Pancreas (tissue), 10 donors: ENCODE measurements at places on chromosomes 1 and 21.
A peak's percentile ranks its signal among the peaks of the same experiment; 100 is the strongest.

GRCh38 chr1:206992790-206993189 lies 22.5 kb upstream of the FCAMR start:
- peak; percentile 29 for DNase-seq

DNA sequence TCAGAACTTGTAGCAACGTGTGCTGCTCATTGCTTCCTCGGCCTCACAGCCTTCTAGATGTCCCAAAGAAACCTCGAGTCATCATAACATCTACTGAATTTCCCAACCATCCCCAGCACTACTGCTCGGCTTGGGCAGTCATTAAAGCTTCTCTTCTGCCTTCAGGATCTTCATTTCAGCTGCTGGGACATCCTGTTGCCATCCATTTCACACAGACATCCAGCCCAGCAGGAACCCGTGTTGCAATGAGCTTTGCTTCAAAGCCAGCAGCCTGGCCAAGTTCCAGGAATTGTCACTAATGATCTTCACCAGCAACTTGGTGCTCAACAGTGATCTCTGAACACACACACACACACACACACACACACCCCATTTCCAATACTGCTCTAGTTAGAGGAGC lies 18.5 kb downstream of the WLS start:
- DNase-seq = peak; percentile 49

DNA sequence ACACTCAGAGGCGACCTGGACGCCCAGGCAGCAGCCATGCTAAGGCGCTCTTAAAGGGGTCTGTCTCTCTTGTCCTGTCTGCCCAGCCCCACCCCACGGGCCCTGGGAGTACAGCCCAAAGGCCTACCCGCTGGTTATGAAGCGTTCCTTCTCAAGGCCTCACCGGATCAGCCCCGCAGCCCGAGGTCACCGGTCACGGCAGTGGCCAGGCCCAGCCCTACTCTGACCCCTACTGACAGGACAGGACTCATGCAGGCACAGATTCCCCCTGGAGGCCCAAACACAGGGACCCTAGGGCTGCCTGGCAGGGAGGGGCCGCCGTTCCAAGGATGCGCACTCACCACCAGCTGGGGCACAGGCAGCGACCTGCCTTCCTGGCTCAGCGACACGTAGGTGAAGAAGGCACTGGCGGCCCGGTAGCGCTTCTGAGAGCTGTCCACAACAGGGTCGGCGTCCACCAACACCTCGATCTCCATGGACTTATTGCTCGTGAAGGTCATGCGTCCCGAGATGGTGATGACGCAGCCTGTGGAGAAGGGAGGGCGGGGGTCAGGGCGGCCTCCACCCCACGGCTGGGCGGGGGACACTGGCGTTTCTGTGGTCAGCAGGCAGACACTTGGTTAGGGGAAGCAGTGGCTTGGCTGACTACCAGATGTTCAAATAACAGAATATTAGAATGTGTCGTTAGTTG lies 20.0 kb upstream of the GPR153 start:
- no peak for DNase-seq

DNA sequence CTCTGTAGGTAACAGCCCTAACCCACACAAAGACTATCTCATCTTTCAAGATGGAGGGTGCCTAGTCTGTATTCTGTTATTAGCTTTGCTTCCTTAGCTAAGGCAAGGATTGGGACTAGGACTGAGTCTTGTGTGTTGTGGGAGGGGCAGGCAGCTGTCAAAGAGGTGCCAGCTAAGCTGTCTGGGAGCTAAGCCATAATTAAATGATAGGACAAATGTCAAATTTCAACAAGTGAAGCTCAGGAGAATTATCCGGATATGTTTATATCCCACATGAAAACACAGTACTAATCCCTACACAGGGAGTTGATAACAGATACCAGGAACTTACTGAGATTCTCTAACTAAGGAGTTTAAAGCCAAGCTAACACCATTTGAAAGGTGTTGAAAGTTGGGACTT lies 70.5 kb upstream of the NGF start:
- DNase-seq = no peak

DNA sequence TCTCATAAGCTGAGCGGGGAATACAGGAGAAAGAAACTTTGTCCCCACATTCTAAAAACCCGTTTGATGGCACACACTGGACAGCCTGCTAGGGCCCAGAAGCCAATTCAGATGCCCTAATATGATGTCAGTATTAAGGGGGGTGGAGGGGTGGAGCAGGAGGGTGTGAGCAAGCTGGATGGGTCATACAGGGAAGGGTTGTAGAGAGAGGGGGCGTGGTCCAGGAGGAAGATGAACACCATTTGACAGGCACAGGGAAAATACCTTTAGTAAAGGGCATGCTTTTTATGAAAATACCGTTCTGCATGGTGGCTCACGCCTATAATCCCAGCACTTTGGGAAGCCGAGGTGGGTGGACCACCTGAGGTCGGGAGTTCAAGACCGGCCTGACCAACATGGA lies 6.0 kb downstream of the TARS2 start:
- DNase-seq = no peak

DNA sequence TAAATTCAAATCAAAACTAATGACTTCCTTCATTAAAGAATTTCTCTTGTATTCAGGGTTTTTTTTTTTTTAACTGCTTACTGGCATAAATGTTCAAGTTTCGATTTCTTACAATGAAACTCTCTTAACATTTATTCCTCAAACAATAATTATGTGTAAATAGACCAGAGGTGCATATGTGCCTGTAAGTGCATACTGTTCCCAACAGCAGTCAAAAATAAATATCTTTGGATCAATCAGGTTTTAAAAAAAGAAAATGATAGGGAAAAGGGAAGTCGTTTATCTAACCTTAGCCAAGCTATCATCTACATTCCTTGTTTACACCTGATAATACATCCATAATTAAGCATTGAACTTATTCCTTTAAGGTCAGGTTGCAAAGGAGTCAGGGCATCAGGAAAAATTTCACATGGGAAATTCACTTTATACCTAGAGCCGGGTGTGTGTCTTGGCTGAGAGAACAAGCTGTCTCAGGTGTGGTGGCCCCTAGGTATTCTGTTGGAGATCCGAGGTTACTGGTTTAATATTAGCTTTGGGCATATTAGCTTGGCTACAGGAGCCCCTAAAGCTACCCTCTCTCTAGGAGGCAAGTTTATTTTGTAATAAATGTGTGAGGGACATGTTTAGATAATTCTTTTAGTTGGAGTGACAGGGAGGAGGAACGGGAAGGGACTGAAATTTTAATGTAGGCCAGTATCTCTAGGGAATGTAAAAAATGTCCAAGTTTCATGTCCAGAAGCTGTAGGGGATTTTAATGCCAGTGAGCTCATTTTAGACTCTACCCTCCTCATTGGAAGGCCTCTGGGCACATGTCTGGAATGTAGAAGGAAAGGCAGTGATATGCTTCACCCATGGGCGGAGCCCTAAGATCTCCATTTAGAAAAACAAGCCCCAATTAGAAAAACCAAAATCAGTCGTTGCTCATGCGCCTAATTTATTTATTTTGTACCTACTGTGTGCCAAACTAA lies 327.9 kb upstream of the PROX1 start:
- DNase-seq = no peak

DNA sequence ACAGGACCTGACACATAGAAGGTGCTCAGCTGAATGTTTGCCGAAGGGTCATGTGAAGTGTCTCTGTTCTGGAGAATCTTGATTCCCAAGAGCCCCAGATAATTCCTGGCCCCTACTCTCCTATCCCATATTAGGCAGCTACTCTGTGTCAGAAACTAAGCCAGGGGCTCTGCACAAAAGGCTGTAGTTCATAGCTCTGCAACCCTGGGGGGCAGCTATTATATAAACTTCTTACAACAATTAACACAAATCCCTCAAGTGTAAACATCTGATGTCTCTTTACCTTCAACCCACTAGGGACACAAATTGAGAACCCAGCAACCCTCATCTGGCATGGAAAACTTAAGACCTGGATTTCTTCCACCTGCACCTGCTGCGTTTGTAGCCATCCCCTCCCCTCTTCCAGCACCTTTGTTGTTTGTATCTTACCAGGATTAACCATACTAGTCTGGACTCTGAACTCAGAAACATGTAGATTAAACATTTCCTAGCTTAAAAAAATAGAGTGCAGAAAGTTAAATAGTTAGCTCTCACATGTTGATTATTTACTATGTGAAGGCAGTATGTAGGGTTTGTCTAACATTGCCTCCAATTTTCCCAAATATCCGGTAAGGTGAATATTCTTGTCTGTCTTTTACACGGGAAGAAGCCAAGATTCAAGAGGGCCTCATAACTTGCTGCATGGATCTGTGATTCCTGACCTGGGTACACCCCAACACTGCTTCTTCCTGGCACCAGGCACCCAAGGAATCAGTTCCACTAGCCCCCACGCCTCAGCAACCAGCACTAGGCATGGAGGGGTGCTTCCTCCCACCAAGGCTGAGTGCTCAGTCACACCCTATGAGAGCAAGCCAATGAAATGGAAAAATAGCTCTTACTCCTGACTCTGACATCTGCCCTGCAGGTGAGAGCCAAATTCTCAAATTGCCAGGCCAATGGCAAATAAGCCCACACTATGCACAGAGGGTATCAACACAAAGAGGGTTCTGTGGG lies 220.7 kb upstream of the HOOK1 start:
- no peak for DNase-seq

- DNase-seq = no peak
These were observed 101.2 kb downstream of the ZSCAN20 start for GRCh38 chr1:33573661-33574060.

GRCh38 chr1:152673016-152673415 lies 2.1 kb upstream of the LCE2C start:
- DNase-seq = no peak

DNA sequence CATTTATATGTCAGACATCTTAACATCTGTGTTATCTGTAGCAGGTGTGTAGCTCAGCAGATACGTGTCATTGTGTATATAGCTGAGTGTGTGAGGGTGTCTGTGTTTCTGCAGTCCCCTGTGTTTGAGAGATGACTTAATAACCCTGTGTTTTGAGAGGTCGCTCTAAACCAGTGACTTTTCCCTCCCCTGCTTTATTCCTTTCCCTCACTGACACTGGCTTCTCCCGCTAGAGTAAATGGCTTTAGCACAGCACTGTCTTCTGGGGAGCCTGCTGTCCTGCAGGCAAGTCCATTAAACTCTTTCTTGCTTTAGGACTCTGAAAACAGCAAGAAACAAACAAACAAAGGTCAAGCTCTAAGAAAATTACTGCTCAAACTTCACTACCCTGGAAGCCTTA lies 53.0 kb downstream of the VANGL1 start:
- DNase-seq = no peak

DNA sequence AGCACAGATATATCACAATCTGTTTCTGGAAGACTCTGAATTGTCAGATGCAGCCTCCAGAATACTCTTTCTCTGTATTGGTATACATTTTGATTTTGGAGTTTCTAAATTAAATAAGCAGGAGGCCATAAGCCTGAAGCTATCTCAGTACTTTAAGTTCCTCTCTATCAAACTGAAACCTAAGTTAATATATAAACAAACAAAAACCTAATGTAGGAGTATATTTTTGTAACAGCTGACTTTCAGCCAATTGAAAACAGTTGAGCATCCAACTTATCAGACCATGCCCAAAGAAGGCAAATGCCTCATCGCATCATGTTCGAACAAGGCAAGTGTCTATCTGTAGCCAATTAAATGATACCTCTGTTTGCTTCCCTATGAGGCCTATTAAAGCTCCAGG lies 1054.4 kb downstream of the AMY1C start:
- no peak for DNase-seq

DNA sequence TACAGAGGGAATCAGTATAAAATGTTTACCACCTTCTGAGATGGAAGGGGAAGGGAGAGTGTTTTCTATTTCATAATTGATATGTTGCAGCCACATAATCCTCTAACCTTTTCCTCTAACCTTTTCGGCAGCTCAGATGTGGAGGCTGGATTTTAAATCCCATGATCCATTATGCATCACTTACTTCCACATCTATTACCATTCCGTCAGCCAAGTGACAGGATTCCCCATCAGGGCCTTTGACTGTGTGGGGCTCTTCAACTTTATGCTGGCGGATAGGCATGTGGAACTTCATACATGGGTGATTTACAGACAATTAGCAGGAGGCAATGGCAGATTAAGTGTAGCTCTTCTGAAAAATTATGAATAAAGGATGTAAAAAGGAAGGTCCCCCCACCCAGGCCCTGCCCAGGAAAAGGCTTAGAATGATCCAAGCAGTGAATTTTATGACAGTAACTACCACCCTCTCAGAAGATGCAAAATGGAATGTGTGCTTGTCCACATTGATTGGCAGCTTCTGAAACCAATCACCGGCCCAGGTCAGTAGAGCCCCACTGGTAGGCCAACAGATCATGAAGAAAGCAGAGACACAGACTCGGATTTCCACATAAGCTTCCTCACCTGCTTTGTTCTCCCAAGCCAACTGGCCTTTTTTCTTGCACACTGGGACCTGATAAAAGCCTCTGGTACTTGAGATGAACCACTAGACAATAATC lies 147.0 kb downstream of the ST6GALNAC5 start:
- no peak for DNase-seq

GRCh38 chr1:67599085-67599484 lies 85.9 kb upstream of the GADD45A start:
- no peak for DNase-seq

- no peak for DNase-seq
These were observed 1216.1 kb upstream of the NCAM2 start for GRCh38 chr21:19781881-19782652.

DNA sequence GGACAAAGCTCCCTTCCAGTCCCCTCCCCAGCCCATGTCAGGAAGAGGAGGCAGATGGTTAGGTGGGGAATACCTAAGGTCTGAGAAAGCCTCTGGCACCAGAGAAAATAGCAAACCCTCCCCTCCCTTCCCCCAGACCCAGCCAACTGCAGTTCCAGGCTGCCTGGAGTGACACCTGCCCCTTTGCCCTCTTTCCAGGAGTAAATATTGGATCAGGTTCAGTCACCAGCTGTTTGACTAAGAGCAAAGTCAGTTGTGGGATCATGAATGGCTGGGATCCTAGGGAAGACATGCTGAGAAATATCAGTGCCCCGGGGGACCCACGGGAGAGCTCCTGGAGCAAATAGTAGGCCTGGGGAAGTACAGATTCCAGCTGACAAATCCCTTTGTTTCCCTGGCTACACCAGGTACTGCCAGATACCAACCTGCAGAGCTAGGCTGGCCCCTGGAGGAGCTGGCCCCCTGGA lies 12.2 kb upstream of the CDK18 start:
- DNase-seq = no peak

DNA sequence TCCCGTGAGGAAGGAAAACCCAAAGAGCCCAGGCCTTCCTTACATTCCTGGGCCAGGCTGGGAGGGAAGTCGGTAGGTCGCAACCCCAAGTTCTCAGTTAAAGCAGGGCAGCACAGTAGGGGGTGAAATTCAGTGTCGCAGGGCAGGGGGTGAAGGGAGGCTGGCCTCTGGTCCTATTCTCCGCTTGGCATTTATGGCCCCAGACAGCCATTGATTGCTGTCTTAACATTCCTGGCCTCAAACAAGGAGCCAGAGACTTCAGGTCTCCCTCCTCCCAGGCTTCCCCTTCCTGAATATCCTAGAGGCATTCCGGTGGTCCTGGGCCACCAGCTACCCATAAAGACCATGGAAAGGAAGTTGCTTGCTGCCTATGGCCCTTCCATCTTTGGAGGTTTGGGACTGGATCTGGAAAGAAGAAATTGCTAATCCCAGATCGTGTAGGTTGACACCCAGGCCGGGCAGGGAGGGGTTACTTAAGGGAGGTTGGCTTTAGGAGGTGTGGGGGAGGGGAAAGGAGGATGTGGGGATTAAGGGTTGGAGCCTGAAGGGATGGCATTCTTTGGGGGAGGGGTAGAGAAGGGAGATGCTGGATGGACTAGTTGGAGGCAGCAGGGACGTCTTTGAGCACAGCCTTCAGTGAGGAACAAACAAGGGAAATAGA lies 1.7 kb downstream of the LIN28A start:
- DNase-seq = no peak

- DNase-seq = no peak
These were observed 278.4 kb downstream of the ZNF326 start for GRCh38 chr1:90273241-90273774.
